ENCODE measurements at places on chromosomes 7 and 10. TPM values are rescaled to one million over a fixed set of nuclear protein-coding genes. Genes with fewer than 3 reads are reported as not detected.

The OPN1SW gene
- not detected for total RNA-seq

DNA sequence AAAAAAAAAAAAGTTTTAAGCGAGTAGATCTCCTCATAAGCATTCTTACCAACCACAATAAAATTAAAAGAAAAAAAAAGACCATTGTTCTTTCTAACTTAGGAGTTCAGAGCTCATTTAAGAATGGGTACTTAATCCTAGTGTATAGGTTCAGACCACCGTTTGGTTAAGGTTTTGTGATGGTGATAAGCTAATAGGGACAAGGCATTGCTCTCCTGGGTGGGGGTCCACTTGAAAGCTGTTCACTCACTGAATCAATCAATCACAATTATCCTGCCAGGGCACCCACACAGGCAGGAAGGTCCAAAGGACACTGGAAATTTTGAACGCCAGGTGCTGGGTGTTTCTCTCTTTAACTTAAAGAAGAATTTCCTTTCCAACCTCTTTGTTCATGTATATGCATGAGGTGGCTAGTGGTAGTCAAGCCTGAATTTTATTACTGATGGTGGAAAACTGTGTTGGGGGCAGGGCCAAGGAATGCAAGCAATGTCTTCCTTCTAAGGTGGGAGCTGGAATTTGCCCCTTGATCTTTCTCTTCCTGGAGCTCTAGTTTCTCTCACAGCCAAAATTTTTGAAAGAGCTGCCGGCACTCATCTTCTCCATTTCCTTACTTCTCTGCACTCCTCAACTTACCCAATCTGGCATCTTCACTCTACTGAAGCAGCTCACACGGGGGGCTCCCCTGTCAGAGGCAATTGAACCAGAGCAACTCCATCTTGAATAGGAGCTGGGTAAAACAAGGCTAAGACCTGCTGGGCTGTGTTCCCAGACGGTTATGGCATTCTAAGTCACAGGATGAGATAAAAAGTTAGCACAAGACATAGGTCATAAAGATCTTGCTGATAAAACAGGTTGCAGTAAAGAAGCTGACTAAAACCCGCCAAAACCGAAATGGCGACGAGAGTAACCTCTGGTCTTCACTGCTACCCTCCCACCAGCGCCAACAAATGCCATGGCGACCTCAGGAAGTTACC is 7.5 kb upstream of the FAM131B start:
- H3K27ac ChIP-seq, result no peak overlapping the region
- H3K27me3 ChIP-seq, result no peaks in the 10 kb centered on the region
- DNase-seq, result no peak

The ENTPD1 gene
- 0.64 TPM for total RNA-seq

DNA sequence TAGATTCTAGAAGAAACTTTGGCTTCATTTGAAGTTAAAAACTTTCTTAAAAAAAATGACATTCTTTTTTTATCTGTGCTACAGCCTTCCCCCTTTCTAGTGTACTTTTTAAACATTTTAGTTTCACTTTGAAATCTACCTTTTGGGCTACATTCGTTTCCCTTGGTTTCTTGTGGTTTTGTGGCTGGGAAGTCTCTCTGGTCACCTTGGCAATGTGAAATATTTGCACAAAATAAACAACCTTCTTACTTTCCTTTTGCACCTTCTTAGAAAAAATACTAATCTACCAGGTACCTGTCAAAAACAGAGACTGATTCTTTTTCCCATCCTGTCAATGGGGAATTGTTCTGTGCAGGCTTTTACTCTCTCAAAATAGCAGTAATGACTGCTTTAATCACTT is 350.2 kb downstream of the GATA3 start:
- no peaks in the 10 kb centered on the region for H3K36me3 ChIP-seq
- peak overlapping the region; percentile 14 for H3K4me3 ChIP-seq
- peaks cover 65% of the 10 kb centered on the region for H3K4me1 ChIP-seq

Measured in CD4-positive, alpha-beta T cell (primary cell).